ENCODE measurements at places on chromosomes 11 and 22.

DNA sequence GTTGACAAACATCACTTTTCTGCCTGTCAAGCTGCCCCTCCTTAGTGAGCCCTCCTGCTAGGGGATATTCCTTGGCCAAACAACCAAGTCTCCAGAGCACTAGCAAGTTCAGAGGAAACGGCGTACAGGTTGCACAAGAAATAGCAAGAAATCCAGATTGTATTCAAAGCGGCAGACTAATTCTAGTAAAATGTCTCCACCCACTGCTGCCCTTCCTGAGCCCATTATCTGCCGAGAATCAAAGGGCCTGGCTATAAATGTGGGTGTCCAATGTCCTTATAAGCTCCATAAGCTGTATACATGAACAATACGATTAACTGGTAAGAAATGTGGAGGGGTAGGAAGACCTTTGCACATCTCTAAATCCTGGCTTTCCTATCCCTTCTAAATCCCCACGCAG, 44.0 kb upstream of the AKIP1 start:
- no peak for DNase-seq

- no peak for DNase-seq
Observed at GRCh38 chr11:106706355-106706754, 311.9 kb downstream of the GUCY1A2 start.

DNA sequence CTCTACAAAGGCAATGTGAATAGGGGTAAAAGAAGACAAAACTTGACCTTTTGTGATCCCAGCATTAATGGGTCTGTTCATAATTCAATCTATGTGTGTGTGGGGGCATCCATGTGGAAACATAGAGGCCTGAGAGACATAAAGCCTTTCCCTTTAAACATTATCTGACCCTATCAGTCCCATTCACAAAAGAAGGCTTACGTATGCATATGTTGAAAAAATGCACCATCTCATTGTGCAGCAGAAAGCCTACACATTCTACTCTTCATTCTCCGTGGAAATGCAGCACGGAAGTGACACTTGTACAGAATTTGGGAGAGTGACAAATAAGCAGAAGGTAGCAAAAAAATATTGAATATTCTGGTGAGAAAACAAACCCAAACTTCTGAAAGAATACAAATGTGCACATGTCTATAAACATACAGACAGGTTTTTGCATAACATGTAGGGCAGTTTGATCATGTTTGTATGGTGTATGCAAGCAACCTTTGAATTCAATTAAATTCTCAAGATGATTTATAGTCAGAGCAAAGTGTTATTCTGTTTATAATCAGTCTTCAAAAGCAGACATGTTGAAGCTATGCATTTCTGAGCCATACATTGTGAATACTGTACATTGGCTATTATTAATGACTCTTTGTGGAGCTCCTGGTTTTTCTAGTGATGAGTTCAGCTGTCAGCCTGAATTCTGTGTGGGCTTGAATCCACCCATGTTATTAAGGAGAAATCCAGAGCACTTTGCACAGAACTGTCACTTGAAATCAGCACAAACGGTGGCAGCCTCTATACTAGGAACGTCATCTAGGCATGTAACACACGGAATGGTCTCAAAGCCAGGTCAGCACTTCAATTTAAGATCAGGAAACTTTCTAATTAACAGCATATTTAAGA, 236.8 kb downstream of the DCDC1 start:
- DNase-seq = no peak

GRCh38 chr11:119371778-119372182, 9.7 kb downstream of the USP2 start:
- no peak for DNase-seq

- DNase-seq = no peak
Observed at GRCh38 chr22:39470451-39471291, 13.9 kb downstream of the MGAT3 start.

DNA sequence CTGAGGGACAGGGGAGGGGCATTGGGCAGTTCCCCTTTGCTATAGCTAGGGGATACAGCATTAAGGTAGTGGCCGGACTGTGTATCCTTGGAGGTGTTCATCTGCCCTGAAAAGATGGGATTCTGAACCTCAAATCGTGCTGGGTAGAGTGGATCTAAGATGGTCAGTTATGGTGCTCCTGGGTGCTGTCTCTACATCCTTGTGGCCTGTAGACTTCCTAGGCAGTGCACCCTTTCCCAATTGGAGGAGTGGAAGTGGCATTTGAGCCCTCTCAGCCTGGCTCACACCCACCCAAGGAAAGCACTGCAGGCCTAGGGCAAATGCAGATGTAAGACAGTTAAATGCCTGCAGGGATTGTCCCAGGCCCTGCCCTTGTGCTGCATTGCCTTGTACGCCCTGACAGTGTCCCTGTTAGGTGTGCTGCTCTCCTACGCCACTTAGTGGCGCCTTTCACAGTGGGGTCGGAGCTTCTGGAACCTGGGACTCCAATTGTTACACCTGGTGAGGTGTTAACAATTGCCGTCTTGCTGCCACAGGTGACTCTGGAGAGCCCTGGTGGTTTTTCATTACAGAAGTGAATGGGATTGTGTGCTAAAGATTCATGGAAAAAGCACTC, 35.0 kb downstream of the PPFIBP2 start:
- DNase-seq = no peak

DNA sequence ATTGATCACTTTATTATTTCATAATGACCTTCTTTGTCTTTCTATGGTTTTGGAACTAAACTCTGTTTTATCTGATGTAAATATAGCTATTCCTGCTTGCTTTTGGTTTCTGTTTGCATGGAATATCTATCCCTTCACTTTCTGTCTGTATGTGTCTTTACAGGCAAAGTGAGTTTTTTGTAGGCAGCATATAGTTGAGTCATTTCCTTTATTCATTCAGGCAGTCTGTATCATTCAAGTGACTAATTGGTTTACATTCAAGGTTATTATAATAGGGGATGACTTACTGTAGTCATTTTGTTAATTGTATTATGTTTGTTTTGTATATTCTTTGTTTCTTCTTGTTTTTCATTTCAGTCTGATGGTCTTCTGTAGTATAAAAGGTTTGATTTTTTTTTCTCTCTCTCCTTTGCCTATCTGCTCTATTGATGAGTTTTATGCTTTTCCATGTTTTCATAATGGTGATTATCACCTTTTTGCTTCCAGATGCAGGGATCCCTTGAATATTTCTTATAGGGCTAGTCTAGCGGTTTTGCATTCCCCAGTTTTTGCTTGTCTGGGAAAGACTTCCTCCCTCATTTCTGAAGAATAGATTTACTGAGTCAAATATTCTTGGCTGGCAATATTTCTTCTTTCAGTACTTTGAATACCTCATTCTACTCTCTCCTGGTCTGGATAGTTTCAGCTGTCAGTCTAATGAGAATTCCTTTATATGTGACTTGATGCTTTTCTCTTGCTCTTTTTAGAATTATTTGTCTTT, 50.4 kb downstream of the GDPD4 start:
- DNase-seq = no peak

DNA sequence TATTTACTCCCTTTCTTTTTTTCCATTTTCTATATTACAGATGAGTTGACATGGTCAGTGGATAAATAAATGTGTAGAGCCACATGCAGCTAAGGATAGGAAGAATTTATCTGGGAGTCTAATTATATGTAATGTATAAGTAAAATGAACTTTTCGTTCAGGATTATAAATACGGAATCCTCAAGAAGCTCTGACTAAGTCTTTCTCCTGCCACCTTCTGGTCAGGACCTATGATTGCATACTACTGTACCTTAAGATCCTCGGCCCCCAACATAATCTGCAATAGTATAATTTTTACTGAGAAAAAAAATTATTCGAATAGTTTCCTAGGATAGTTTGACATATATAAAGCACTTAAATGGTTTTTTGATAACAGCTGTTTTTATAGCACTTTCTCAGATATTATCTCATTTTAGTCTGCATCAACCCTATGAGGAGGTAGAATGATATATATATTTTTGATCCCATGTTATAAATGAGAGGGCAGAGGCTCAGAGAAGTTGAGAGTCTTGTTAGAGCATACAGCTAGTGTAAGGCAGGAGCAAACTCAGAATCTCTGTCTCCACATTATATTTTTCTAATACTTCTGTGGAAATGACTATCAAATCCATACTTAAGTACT, 36.1 kb downstream of the CCDC90B start:
- DNase-seq = no peak

GRCh38 chr11:13287681-13288080, 10.1 kb downstream of the BMAL1 start:
- no peak for DNase-seq

DNA sequence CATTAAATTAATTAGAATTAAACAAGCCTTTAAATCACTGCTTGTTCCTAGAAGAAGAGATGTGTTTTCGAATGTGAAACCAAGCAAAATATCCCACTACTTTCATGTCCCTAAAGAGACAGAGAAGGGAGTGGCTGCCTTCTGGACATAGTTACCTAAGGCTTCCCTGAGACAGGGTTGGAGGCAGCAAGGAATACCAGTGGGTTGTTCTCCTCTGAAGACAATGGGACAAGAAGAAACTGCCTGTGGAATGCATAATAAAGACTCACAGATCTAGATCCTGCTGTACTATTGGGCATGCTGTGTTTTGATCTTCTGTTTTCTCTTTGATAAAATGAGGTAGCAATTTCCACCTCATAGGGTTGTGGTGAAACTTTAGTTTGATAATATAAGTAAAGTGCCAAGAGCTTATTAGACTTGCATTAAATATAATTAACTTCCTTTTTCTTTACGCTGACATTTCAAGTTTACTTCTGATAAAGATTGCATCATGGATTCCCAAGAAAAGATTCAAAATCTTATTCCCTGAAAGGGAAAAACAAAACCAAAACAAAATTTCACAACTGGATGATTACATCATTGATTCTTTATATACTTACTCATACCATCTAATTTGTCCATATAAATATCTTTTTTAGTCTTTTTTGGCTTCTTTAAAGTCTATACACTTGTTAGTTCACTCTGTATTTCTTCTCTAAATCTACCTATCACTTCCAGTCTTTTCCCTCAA, 621.3 kb downstream of the ETS1 start:
- no peak for DNase-seq
